Neural cell (in vitro differentiated cells): ENCODE measurements at places on chromosomes 5 and 9. TPM values are rescaled to one million over a fixed set of nuclear protein-coding genes. Genes with fewer than 3 reads are reported as not detected.

Gene F2RL2
- not detected in 2 replicates for polyA plus RNA-seq

Gene C9orf85
- 15.8 and 20.3 TPM in 2 replicates for polyA plus RNA-seq

Gene TCF7
- polyA plus RNA-seq = 0.15 and 0.36 TPM in 2 replicates

Gene PCDHA4
- 43.6 and 47.6 TPM in 2 replicates for polyA plus RNA-seq

Gene HBEGF
- 6.7 and 9.8 TPM in 2 replicates for polyA plus RNA-seq

Gene GABRB2
- polyA plus RNA-seq = 101 and 106 TPM in 2 replicates

Gene PTGDS
- 2.0 TPM in 1 of 2 replicates, not detected in the other for polyA plus RNA-seq

Gene SLC34A1
- not detected in 2 replicates for polyA plus RNA-seq

Gene PCDHB9
- 4.8 and 4.9 TPM in 2 replicates for polyA plus RNA-seq

Gene PCDHGA1
- polyA plus RNA-seq = 0.19 and 0.50 TPM in 2 replicates

Gene SOHLH1
- polyA plus RNA-seq = not detected in 2 replicates

Gene GABRA6
- 2.2 and 3.9 TPM in 2 replicates for polyA plus RNA-seq

Gene CTXN3
- polyA plus RNA-seq = 0.83 and 1.0 TPM in 2 replicates

Gene MARCOL
- polyA plus RNA-seq = not detected in 2 replicates

Gene ACOT12
- polyA plus RNA-seq = 1.2 and 3.0 TPM in 2 replicates

Gene OTP
- not detected in 2 replicates for polyA plus RNA-seq

Gene GRK6
- polyA plus RNA-seq = 22.6 and 26.5 TPM in 2 replicates

Gene KLHL3
- 10.9 and 12.9 TPM in 2 replicates for polyA plus RNA-seq

Gene RETREG1
- polyA plus RNA-seq = 20.4 and 25.4 TPM in 2 replicates

Gene MRRF
- polyA plus RNA-seq = 40.7 and 46.9 TPM in 2 replicates

Gene ZFP37
- 28.2 and 35.4 TPM in 2 replicates for polyA plus RNA-seq

Gene SAPCD2
- polyA plus RNA-seq = 0.22 and 0.96 TPM in 2 replicates

Gene CSF1R
- polyA plus RNA-seq = not detected in 2 replicates
